ENCODE measurements at places on chromosomes 4 and X.

DNA sequence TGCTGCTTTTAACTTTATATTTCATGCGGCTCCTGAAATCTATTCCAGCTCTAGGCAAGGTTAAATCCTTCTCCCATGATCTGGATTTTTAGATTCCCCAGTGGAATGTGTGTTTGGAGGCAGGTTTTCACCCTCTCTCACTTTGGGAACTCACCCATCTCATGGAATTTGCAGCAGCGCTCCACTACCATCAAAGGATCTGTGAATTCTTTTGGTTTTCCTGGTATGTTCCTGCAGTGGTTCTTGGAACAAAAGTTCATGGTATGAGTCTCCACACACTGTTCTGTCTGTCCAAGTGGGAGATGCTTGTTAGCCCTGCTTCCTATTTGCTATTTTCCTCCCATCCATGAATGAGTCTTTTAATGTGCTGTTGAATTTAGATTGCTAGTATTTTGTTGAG is 14.0 kb downstream of the APOOL start:
- DNase-seq = no peak

DNA sequence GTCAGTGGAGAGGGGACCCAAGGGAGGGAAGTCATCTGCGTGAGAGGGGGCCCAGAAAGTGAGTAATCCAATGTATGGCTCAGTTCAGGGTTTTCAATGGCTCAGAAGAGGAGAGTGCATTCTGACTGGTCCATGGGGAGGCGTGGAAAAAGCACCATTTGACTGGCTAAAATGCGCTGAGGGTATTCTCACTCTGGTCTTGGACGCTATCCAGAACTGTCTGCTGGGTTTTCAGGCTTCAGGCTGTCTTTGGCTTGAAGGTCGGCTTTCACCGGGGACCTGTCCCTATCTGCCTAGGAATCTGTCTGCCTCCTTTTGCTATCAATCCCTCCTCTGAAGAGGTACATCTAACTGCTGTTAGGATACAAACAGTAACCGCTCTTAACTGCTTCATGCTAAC is 26.4 kb downstream of the EPGN start:
- DNase-seq = no peak

- no peak for DNase-seq
These were observed 40.3 kb downstream of the NHS start for GRCh38 chrX:17415242-17415810.

GRCh38 chr4:77153006-77153405 is 4.0 kb upstream of the CCNG2 start:
- no peak for DNase-seq

DNA sequence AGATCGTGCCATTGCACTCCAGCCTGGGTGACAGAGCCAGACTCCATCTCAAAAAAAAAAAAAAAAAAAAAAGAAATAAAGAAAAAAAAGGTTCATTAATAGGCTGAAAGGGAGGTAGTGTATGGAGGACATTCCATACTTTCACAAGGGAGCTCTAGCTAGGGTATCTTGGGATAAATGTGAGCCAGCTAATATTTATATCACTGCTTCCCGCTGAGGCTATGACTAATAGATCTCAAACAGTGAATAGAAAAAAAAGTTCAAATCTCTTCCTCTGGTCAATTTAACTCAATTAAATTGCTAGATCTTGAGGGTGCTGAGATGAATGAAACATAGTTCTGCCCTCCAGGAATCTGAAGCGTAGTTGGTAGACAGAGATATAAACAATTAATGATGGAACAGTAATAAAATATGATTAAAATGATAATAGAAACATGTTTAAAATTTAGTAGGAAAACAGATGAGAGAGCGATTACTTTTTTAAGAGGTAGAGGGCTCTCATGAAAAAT is 55.7 kb upstream of the SHISA3 start:
- DNase-seq = no peak

GRCh38 chr4:87216469-87216868 is 3.9 kb downstream of the KLHL8 start:
- no peak for DNase-seq

- DNase-seq = no peak
These were observed 9.3 kb downstream of the SPATA4 start for GRCh38 chr4:176186067-176186466.

DNA sequence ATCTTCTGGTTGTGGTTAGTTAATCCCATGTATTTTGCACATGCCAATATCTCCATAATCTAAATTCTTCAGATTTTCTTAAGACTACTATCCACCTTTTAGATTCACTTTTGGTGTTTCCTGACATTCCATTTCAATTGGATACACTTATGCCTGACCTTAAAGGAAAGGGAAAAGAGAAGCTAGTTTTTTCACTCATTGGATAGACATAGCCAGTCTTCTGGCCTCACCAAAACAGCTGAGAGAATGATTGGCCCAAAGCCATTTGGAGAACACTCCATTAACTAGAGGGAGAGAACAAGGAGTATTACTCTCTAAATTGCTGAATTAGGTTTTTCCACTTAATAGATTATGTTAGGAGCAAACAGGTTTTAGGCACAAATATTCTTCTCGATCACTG is 4.0 kb downstream of the PRPS1 start:
- no peak for DNase-seq

- no peak for DNase-seq
These were observed 34.3 kb downstream of the ATP10D start for GRCh38 chr4:47519239-47519883.

- no peak for DNase-seq
These were observed 180.7 kb downstream of the PDGFC start for GRCh38 chr4:156790866-156791265.

GRCh38 chr4:81746773-81747172 is 275.1 kb upstream of the RASGEF1B start:
- no peak for DNase-seq

DNA sequence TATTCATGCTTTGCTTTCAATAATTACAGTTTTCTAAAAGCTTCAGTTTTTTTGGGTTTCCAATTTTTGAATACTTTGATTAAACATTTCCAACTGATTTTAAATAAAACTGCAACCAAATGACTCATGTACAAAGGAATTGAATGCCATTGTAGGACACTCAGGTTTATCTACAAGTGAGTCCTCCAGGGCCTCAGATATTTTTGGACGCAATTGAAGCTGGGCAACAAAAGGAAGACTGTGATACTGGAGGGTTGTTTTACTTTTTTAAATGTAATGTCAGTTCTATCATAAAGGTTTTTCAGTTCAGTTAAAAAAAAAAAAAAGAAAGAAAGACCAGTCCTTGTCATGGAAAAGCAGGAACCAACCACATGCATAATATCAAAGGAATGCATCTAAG is 64.2 kb downstream of the MAGEA10 start:
- DNase-seq = no peak

DNA sequence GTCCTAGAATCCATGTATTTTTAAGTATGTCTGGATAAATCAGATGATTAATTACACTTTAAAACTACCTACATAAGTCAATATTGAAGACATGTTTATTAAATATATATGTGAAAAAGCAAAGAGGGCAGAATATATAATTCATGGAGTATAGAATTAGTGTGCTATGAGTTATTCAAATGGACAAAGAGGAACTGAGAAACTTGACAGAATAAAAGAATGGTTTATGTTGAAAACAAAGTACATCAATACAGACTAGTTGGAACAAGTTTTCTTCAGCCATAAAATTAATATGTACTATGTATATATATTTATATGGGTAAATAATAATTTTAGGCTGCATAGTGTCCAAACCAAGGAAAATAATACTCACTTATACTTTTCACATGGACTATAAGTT is 173.5 kb downstream of the NPFFR2 start:
- DNase-seq = no peak

DNA sequence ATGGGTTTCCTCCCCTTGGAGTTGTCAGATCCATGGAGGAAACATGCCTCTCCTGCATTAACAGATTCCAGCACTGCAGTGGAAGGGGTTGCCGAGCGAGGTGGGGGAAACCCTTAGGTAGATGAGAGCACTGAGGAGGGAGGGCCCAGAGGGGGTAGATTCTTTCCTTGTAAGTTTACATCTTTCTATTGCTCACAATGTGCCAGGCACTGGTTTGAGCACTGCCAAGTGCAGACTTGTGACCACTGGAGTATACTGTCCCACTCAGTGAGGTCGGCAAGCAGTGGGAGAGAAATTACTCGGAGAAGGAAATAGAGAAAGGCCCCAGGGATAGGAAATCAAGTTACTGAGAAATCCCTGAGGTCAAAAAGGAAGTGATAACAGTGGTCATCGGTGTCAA is 27.8 kb upstream of the TMEM154 start:
- DNase-seq = no peak

DNA sequence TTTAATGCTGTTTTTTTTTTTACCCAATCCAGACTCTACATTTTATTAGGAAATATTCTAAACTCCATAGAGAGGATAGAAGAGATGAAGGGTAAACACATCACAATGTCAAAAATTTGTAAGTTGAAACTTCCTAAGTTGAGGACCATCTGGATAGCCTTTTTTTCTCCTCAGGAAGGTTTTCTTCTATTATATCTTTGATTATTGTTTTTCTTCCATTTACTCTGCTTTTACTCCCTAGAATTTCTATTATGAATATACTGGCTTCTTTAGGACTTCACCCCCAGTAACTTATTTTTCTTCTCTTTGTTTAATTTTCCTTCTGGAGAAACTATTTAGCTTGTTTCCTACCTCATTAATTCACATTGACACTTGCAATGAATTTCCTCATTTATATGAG is 71.2 kb upstream of the SLIT2 start:
- DNase-seq = no peak

DNA sequence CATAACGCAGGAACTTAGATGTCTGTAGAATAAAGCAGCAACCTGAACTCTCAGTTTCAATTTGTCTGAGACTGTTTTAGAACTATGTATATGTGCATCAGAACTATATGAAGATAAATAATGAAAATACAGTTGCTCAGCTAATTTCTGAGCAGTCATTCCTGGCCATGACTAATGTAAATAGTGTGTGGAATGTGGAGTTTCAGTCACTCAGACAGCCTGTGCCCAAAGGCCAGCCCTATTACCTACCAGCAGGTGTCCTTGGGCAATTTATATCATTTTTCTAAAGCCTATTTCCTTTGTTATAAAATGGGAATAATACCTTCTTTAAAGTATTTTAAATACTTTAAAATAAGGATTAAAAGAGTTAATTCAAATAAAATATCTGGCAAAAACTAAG is 56.0 kb upstream of the RELL1 start:
- no peak for DNase-seq

GRCh38 chr4:176435901-176436292 is 116.1 kb downstream of the SPCS3 start:
- DNase-seq = no peak

- no peak for DNase-seq
These were observed 1000.0 kb downstream of the CCSER1 start for GRCh38 chr4:91127192-91127591.

DNA sequence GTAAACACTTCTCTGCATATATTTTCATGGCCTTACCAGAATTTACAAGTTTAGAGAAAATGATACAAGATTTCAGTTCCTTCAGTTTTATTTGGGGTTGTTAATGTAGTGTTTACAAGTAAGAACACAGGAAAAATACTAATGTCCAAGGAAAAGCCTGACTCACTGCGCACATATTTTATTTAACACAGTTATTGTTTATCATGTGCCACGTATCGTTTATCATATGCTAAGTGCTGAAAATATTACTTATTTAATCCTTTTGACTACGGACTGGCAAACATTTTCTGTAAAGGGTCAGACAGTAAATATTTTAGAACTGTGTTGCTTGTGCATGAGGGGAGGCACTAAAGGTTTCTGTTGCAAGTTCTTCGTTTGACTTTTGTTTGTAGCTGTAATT is 794 bp downstream of the HSD17B13 start:
- DNase-seq = no peak

DNA sequence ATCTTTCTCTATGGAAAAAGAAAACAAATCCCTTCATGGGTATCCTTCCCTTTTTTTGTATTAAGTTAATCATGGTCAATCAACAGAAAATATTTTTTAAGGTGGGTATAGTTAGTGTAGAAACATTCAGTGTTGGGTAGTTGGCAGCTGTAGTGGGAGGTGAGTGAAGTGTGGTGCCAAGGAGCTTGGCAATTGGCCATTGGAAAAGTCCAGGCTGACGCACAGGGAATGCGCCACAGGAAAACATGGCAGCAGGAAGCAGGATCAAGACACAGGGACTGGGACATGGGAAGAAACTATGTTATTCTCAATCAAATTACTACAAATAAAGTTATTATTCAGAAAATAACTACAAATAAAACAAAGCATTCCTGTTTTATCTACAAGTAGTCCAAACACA is 20.0 kb downstream of the PALLD start:
- DNase-seq = no peak

DNA sequence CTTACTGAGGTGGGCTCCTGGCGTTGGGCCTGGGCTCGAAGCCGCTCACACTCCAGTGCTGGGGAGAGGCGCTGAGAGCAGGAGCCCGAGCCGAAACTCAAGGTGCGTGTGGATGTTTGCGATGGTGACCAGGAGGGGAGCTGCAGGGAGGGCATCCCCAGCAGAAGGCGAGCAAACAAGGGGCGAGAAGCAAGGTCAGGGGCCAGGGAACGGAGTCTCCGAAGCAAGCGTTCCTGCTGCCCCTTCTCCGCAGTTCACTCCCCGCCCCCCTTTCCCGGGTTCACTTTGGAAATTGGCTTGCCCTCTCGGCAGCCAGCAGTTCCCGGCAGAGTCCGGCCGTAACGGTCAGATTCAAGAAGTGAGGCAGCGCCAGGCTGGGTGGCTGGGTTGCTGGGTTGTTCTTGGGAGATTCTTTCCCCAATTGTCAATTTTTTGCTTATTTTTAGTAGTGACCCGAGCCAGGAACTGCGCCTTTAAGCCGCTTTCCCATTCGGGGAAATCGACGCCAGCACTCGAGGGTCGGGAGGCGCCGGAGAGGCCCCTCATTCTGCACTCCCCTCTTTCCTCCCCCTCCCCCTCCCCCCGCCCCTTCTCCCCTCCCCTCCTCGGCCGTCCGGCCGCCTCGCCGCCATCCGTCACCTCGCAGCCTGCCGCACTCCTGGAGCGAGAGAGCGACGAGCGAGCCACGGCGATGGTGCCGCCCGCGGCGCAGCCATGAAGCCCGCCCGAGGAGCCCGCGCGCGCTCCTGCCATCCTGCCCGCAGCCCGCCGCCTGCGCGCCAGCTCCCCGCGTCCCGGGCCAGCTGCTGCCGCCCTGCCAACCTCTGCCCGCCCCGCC is at the start of gene FRMPD3:
TSS of gene FRMPD3 (plus strand) at position 655 of the 838 bp plus-strand sequence. CDS start 76,937 bp downstream, outside the sequence.
- no peak for DNase-seq

DNA sequence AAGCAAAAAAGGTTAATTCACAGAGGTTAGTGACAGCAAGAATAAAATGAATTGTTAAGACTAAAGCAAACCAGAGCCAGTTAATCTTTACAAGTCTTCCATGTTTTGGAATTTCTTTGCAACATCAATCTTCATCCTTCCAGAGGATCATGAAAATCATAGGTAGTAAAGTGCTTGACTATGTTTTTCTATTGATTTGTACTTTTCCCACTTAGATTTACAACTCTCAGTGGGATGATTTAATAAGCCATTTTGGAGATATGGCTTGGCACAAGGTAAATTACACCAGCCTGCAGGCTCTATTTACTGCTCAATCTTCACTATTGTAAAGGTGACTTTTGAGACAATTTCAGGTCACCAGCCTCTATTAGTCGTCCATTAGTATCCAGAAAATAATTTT is 26.5 kb downstream of the MSL3 start:
- DNase-seq = no peak

- DNase-seq = no peak
These were observed 9.4 kb upstream of the RPGR start for GRCh38 chrX:38336538-38337240.

All from stimulated activated CD8-positive, alpha-beta memory T cell treated with anti-CD3 and anti-CD28 coated beads, Interleukin-4, amount 100 ng/mL, for 24 hours (primary cell).